ENCODE measurements at places on chromosomes 13 and 19.

GRCh38 chr19:2358548-2359173, 1.4 kb upstream of the TMPRSS9 start:
- no peak for DNase-seq

- DNase-seq: no peak
Observed at GRCh38 chr13:107545946-107546502, 669.3 kb downstream of the LIG4 start.

DNA sequence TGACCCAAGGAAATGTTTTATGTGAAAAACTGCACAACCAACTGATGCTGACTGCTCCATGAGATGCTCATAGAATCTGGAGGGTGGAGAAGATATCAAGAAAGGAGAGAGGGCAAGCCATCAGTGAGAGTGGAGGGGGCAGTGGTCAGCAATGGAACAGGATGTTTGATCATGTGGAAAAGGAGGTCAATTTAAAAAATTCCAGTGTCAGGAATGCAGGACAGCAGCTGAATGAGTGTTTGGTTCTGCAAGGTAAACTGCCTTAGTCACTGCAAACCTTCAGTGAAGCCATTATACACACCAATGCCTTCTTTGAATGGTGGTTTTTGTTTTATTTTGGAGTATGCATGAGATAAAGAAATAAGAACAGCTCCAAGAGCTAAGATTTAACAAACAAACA, 121.5 kb downstream of the FGF14 start:
- DNase-seq: no peak

- peak; percentile 93 for DNase-seq
Observed at GRCh38 chr13:113816946-113817859, 46.7 kb downstream of the GAS6 start.

- peak; percentile 52 for DNase-seq
Observed at GRCh38 chr19:39599116-39599515, 3.2 kb upstream of the LGALS13 start.

DNA sequence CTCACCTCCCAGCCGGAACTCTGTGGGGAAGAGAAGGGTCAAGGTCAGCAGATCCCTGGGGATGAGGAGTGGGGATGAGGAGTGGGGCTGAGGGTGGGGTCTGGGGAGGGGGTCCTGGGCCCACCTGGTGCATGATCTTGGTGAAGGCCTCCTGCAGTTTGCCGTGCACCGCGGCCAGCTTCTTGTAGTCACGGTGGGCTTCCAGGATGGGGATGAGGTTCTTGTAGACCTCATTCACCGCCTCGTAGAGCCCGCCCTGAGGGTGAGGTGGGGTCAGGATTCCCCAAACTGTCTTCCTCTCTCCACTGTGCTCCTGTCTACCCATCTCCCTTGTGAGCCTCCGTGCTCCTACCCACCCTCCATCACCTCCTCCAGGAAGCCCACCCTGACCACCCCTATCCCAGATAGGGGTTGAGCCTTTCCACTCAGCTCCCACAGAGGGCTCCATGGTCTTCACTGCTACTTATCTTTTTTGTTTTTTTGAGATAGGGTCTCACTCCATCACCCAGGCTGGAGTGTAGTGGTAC, 6.8 kb upstream of the KANK2 start:
- no peak for DNase-seq

DNA sequence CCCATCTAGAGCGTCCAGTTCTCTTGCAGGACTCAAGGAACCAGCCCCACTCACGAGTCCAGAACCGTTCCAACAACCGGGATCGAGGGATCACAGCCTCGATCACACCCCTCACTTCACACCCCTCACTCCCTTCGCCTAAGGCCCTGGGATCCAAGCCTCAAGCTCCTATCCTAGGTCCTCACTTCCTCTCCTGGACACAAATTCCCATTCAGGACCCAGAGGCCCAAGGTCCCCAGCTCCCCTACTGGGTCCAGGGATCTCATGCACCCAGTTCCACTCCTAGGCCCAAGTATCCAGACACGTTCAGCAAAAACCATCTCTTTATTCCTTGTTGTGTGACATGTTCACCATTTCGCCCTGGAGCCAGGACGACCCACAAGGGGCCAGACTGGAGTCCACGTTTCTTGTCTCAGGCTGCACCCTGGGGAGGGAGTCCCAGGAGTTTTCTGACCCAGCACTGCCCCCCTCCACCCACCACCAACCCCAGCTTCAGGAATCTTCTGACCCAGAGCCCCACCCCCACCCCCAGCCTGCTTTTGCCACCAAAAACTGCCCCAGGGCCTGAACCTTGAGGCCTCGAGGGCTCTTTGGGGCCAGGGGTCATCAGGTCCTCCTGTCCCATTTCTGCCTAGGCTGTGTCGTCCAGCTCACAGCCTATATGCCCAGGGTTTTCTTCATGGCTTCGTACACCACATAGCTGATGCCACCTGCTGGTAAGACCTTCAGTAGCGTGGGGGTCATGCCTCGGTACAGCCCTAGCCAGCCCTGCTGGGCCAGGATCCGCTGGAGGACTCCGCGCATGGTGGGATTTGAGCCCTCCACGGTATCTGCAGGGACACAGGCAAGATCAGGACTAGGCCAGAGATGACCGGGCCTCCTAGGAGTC, 1.4 kb upstream of the KHSRP start:
- DNase-seq: no peak

DNA sequence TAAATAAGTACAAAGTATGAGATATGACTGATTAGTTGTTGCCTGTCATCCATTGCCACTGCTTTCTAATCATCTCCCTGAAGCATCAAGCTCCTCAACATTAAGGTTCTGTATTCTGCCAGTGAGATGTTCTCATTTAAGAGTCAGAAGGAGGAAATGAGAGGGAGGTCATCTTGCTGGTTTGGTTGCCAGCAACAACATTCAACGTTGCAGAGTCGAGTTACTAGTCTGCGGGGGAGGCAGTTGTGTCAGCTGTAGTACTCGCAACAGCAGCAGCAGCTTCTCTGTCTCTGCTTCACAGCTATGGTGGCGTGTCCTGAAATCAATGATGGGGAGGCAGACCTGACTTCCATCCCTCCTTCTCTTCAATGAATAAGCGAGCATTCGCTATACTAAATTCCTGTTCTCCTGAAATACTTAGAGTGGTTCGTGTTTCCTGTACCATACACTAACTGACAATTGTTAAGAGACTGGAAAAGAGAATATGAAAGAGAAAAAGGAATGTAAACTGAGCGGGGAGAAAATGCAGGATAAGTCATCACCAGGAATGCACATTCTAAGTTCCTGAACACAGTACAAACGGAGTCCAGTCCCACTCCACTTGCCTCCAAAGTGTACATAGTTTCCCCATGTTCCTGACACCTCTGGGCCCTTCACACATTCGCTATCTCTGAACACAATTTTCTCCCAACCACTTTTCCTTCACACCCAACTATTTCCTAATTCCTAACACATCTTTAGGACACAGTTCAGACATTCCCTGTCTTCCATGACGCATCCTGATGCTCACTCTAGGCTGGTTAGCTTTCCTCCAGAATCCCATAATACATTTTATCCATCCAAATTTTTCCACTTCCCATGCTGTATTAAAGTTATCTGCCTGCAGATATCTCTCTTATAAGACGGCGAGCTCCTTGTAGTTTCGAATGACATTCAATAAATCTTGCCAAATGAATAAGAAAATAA, 263.0 kb downstream of the KLF12 start:
- peak; percentile 66 for DNase-seq
